SK-N-DZ (cell line): ENCODE measurements at places on chromosomes 2 and 18.

DNA sequence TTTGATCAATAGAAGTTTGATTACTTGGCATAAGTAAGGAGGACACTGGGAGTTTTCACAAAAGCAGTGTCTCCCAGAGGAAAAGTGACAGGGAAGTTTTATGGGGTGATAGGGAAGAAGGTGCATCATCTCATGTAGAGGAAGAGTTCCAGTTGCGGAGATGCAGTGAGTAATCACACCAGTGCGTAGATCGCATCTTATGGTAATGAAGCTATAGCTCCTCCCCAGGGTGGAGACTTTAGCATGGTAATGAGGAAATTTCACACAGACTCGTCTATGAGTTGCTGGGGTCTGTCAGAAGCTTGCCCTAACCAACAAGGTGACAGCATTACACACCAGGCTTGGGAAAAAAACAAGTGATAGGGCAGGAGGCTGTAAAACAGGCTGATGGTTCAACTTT is 49.0 kb downstream of the KYNU start:
- DNase-seq, result no peak

DNA sequence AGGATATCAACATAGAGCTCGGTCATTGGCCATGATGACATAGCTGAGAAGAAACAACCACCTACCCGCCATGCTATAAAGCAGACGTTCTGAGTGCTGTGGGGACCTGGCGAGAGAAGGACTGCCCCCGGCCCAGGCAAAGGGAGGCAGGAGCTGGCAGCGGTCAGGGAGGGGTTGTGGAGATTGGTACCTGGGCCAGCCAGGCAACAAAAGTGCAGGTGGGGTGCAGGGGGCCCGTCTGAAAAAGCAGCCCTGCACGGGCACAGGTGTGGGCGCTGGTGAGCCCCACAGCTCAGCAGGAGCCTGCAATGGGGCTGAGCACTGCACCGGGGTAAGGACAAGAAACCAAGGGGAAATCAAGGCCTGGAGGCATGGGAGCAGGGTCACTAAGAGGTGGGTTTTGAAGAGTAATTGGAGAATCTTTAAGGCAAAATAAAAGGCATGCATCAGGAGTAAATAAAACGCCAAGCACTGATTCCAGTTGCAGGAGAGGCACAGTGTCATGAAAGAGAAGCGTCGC is 464.0 kb downstream of the EIPR1 start:
- DNase-seq, result no peak

- DNase-seq, result peak; percentile 35
Measured at GRCh38 chr18:73043211-73043610, 175.4 kb upstream of the NETO1 start.

DNA sequence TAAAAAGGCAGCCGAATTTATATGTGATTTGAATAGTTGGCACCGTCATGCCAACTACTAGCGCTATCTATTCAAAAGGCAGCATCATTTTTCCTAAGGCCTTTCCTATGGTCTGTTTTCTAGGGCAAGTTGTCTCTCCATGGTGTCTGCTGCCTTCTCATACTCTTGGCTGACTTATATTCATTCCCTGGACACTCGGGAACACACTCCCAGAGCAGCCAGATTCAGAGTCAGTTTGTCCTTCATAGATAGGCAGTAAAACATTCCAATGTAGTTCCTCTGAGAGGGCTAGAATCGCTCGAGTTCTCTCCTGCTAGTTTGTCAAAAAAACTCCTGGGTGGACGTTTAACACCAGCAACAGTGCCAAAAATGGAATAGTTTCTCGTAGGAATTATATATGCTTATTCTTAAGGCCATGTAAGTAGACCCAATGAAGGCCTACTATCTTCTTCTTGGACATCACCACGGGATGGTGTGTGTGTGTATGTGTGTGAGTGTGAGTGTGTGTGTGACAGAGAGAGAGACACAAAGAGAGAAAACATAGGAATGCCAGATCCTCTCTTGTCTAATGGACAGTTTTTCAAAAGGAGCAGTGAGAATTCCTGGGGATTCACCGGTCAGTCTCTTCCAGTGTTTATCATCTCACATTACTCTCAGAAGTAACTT is 129.3 kb upstream of the CTAGE1 start:
- no peak for DNase-seq

DNA sequence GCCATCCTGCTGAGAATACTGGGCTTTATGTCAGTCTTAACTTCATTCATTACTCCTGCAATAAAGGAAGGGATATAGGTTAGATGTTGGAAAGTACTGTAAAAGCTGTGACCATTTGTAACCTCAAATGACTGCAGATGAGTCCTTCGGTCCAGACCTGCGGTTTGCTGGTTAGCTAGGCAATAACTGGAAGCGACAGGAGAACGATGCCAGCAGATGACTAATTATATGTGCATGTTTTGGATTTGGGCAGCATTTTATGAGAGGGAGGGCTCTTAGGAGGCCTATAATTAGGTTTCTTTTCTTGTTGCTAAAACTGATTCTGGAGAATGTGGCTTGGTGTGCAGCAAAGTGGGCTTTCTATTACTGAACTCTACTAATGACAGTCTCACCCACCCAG is 205.6 kb downstream of the TMEM182 start:
- peak; percentile 85 for DNase-seq

- no peak for DNase-seq
Measured at GRCh38 chr2:173524256-173524955, 169.7 kb downstream of the CDCA7 start.

DNA sequence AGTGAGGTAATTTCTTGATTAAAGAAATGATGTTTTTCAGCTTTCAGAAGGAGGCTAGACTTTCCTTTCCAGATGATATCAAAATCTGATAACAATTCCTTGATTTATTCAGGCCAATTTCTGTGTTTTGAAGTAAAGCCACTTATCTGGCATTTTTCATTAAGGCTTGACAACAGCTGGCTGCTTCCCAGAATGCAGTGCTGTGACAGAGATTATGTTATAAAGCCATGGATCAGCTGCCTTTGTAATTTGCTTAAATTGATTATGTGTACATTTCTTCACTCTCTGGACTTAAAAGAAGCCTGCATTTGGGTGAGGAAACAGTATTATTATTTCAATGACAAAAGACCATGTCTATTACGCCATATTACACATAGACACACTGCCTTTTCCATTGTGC is 136.0 kb downstream of the PLCL1 start:
- DNase-seq, result peak; percentile 14

DNA sequence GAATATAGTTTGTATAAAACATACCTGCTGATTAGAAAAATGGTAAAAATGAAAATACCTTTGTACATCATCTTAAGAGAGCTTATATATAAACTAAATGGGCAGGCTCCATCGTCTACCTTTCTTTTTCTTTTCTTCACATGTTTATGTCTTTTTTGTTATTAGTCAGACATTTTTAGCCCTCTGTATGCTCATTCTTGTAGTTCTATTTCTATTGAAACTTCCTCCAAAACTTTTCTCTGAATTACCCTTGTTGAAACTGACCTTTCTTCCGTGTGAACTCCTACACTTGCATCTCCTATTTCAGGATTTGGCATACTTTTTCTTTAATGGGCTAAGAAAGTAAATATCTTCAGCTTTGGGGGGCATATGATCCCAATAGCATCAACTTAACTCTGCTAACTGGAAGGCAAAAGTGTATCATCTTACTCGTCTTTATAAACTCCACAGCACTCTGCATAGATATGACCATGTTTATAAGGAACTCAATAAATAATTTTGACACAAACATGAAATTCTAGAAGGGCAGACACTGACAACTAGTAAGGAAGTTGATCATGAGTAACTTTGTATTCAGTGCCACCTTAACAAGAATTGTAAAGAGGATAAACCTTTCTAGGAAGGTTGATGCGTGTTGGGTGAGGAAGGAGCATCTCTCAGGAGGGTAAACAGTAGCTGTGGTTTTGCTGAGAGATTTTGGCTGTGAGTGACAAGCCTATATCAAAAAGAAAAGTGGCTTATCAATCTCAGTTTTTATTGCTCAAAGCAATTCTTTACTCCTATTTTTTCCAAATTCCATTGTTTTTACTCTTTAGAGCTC is 127.6 kb downstream of the PIK3C3 start:
- no peak for DNase-seq

GRCh38 chr2:177195194-177195593 is 17.4 kb upstream of the HNRNPA3 start:
- DNase-seq, result no peak
